Stimulated activated CD8-positive, alpha-beta memory T cell treated with anti-CD3 and anti-CD28 coated beads, Interleukin-4, amount 100 ng/mL, for 48 hours (primary cell): ENCODE measurements at places on chromosomes 6 and 20.

GRCh38 chr6:3737149-3737830, 14.2 kb downstream of the PXDC1 start:
- no peak for DNase-seq

- DNase-seq, result no peak
Observed at GRCh38 chr6:134908906-134909516, 40.9 kb downstream of the ALDH8A1 start.

- DNase-seq, result no peak
Observed at GRCh38 chr20:53897884-53898555, 172.4 kb downstream of the BCAS1 start.

GRCh38 chr20:46680684-46681031, 8.6 kb downstream of the TP53RK start:
- DNase-seq, result no peak

DNA sequence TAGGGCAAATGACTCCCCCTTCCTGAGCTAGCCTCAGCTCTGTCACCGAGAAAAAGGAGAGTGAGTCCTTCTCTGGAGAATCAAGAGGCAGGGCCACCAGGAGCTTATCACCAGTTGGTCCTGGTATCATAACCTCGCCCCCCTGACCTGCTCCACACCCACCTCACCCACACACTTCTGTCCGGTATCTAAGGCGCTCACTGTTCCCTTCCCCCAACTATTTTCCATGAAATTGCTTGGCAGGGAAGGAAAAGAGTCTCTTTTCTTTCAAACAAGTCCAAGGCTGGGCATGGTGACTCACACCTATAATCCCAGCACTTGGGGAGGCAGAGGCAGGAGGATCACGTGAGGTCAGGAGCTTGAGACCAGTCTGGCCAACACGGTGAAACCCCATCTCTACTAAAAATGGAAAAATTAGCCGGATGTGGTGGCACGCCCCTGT, 77.6 kb downstream of the ZMYND8 start:
- DNase-seq, result no peak

DNA sequence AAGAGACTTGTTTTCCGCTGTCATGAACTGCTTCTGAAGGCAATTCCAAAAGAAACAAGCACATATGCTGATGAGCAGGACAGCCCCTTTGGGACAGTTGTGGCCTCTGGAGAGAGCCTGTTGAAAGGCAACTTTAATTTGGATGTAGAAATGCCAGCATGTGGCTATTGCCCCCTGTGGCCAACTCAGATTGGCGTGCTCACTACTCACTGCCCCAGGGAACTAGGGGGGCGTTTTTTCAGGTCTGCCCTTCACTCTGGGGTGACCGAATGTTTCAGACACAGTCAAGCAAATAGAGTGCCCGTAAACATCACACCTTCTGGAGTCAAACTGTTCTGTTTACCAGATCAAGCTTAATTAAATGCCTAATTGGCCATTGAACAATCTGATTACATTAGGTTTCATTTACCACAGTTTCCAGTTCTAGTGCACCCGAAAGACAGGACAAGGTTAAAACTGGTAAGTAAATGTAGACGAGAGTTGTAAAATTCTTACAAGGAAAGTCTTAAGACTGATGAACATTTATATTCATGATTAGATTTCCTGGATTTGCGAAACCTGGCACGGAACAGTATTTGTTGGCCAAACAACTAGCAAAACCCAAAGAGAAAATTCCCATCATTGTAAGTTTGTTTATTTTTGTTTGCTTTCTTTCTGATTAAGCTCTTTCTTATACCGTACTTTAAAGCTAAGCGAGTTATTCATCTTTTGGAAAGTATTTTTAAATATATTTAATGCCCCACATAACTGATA, 75.9 kb upstream of the SYNJ2 start:
- DNase-seq, result no peak

GRCh38 chr6:123804787-123805540, 1.3 kb downstream of the NKAIN2 start:
- DNase-seq, result no peak

DNA sequence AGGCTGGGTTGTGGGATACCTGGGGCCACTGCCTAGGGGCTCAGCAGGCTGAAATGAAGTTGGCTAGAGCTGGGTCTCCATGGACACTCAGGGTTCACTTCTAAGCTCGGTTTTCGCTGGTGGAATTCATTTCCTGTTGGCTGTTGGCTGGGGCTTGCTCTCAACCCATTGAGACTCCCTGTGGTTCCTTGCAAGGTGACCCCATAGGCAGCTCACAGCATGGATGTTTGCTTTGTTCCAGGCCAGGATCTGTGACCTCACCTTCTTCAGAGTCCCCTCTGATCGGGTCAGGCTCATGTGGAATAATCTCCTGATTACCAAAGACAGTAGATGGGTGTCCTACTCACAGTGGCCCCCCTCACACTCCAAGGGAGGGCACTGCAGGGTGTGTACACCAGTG, 229.3 kb downstream of the QKI start:
- no peak for DNase-seq

DNA sequence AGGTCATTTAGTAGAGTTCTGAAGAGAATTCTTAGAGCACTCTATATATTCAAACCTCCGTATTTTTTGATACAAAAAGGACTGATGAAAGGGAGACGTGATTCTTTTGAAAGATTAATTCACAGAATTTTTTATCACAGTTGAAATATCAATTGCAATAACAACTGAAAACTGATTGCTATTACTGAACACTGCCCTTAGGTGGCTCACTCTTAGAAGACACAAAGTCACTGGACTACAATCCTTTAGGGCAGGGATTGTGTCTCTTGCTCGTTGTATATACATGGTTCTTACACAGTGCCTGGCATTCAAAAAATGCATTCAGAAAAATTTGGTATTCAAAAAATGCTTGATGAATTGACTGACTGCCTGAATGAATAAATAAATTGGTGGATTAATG, 17.1 kb upstream of the CALHM6 start:
- no peak for DNase-seq

DNA sequence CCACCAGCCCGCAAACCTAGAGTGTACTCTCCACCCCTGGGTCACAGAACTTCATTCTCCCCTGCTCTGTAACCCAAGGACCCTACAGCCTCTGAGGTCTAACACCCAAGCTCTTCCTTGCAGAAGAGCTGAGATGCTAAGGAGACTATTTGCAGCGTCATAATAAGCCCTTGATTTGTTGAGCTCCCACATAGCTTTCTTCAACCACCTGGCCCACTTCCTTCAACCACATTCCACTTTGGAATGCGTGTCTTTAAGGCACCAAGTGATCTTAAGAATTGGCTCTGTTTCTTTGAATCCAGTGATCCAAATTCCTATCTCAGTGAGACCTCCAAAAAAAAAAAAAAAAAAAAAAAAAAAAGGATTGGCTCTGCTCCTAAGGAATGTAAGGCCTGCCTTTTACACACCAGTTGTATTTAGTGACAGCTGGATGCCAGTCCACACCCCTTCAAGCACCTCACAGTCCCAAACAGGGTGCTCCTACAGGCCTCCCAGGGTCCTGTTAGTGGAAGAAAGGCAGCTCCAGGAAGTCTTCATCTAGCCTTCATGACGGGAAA, 106.2 kb downstream of the UBE3D start:
- DNase-seq, result no peak

GRCh38 chr6:90790058-90790457, 203.2 kb upstream of the MAP3K7 start:
- DNase-seq, result no peak

DNA sequence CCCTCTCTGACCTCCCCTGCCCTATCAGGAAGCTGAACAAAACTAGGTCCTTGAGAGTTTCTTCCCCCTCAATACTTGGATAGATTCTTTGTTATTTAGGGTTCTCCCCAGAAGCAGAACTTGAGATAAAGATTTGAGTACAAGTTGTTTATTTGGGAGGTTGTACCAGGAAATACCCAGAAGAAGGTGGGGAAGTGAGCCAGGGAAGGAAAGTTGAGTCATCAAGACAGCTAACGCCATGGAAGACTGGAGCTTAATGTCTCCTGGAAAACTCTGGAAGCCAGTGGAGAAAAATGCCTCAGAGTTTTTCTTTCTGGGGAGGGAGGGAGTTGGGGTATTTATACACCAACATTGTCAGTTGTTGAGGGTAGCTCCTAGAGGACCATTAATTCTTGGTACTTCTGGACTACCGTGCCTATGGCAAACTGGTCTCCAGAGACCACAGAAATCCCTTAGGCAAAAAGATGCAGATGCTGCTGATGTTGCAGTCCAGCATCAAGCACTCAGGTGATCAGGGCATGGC, 102.6 kb upstream of the ZFP64 start:
- no peak for DNase-seq

DNA sequence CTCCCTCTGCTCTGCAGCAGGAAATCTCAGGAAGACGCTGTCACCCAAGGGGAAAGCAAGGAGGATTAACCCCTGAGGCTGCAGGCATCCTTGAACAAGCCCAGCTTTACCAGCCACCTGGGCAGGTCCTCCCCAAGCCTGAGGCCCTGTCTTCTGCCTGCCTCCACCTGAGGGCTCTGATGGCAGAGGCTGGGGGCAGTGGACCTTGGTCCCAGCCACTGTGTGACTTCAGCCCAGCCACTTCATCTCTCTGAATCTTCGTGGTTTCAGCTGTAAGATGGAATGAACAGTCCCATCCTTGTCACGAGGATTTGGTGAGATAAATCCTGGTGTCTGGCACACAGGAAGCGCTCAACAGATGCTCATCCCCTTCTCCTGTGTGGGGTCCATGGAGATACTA, 8.5 kb upstream of the VSTM2L start:
- no peak for DNase-seq

DNA sequence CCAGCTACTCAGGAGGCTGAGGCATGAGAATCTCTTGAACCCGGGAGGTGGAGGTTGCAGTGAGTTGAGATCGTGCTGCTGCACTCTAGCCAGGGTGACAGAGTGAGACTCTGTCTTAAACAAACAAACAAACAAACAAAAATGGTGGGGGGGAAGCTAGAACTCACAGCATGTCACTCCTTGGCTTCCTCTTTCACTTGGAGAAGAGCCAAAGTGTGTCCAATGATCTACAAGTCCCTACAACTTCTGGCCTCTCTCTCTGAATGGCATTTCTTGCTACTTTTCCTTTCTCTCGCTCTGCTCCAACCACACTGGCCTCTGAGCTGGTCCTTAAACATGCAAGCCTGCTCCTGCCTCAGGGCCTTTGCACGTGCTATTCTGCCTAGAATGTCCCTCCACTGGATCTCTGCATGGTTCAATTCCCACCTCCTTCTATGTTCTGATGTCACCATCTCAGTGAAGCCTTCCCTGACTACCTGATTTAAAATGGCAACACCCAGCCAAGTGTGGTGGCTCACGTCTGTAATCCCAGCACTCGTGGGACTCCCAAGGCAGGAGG, 8.1 kb downstream of the TLDC2 start:
- no peak for DNase-seq

DNA sequence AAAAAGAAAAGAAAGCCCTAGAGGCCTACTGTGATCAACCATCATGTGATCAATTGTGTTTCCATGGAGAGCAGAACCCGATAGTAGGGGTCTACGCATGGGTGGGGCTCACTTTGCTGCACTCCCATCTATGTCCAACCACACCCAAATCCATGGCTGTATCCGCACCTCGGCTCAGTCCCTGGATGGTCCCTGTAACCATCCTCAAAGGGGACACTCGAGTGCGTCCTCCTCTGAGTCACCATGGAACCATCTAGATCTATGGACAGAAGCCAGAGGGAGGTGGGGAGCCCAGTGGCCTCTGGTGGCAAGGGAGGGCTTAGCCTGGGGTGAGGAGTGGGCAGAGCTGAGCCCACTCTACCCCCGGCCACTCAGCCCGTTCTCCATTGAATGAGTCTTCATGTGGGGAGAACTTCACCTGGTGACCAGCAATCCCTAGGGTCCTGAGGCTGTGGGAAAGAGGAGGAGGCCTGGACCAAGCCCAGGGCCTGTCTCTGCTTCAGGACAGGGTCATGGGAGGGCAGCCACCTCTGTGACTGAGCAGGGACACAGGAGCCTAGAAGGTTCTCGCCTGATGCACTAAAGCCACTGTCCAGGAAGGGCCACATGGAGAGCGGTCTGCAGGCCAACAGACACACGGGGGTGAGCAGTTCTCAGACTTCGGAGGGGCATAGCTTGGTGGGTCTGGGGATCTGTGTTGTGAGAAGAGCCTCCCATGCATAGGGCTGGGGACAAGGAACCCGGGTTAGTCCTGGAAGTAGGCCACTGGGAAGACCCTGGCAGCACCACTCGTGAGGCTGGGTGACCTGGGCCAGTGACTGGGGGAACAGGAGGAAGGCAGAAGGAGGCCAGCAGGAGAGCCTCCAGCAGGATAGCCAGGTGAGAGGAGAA, 19.3 kb downstream of the RAET1L start:
- no peak for DNase-seq

DNA sequence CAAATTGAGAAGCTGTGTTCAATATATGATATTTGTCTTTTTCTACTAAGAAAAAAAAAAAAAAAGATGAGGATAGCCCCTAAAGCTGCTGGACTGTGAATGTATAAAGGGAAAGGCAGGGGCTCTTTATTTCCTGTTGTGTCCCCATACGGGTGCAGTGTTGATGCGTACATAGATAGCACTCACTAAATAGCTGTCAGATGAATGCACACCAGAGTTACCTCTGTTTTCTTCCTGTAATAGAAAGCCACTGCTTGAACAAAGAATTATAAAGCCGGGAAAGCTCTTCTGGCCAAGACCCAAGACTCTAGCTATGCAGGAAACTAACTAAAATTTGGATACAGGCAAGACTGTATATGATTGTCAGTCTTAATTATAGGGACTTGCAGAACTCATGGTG, 260.0 kb downstream of the FARS2 start:
- no peak for DNase-seq

DNA sequence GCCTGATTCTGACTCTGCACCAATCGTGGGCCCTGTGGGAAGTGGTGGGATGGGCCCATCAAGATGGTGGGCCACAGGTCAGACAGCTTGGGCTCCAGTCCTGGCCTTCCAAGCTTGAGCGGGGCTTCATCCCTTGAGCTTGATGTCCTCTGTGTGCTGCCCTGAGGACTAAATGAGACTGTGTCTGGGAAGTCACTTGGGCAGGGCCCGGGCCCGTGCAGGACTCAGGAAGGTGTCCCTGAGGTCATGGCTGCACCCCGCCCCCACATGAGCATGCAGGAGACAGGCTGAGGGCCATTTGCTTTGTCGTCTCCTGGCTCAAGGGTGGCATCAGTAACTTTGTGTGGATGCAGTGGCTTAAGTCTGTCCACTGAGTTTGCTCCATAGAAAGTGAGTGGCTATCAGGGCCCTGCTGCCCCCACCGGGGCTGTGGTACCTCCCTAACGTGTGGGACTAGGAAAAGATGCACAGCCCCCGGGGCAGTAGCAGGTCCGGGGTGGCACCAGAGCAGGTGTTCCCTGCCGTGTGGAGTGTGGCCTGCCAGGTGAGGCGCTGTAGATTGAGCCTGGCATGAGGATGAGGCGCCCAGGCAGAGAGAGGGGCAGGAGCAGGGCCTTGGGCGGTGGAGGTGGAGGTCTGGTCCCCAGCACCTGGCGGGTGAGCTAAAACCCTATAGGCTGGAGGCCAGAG, 298.6 kb downstream of the TAF4 start:
- DNase-seq, result no peak

DNA sequence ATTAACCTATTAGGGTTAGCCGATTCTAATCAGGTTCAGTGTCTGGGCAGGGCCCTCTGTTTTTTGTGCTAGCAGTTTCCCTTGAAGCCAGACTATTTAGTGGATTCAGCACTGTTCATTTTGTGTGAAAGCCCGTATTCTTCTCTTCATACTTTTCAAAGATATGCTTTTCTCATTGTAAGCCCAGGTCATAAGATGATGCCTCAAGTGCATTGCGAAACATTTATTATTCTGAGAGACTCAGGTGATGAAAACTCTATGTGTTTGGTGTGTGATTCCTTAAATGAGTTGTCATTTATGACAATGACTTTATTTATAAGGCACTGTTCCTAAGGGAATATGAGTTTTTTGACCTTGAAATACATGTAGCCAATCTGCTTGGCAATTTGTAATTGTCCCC, 851.0 kb upstream of the FLRT3 start:
- no peak for DNase-seq

GRCh38 chr6:45076217-45076930, 251.8 kb upstream of the RUNX2 start:
- DNase-seq, result no peak
